T-helper 2 cell (primary cell): ENCODE measurements at places on chromosomes 7 and 10.
A peak's percentile ranks its signal among the peaks of the same experiment; 100 is the strongest.

DNA sequence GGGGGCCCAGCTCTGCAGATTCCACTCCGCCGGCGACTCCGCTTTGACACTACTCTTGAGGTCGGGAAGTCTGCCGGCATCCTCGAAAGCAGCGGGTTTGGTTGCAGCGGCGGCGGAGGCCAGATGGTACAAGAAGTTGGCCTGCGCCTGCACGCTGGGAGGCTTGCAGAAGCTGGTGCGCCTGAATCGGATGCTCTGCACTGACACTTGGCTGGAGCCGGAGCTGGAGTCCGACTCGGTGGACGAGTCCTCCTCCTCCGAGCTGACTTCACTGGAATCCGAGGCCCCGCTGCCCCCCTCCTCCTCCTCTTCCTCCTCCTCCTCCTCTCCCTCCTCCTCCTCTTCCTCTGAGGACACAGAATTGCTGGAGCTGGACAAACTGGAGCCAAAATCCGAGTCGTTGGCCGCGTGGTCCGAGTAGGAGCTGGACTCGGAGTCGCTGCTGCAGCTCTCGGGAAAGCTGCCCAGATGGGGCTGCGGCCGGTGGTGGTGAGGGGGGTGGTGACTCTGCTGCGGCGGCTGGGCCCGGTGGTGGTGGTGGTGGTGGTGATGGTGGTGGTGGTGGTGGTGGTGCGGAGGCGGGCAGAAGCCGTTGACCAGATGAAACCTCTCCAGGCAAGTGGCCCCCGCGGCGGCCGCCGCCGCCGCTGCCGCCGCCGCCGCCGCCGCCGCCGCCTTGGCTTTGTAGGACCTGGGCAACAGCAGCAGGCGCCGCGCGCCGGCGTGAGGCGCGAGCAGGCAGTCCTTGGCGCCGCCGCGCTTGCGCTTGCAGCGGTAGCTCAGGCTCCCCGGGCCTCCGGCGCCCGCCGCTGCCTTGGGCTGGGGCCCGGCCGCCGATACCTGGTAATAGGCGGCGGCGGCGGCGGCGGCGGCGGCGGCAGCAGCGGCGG is 9.0 kb downstream of the SKIDA1 start:
- DNase-seq, result peak; percentile 24

DNA sequence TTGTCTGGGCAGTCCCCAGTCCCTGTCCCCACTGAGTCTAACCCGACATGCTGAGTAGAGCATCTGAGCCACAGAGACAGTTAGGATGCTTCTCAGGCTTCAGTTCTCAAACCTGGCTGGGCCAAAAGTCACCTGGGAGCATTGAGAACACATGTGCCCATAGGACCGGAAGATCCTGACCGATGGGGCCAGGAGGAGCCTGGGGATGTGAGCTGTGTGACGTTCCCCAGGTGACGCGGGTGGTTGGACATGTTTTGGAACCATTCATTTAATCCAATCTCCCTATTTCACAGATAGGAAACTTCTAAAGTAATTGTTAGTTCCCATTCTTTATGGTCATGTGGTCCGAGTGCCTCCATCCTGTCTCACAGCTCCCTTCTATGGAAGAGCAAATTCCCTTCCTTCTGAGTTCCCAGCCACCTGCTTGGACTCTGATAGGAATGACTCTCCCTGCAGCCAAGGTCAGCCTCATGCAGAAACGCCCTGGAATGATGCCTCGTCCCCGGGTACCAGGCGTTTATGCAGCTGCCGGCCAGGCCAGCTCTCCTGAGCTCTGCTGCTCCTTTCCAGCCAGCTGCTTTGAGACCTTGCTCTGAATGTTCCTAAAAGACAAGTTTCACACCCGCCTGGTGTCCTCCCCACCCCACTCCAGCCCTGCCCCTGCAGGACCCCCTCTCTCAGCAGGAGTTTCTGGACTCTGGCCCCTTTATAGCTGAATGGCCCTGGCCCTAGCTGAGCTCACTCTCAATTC is 166.5 kb upstream of the RHEB start:
- DNase-seq, result no peak

DNA sequence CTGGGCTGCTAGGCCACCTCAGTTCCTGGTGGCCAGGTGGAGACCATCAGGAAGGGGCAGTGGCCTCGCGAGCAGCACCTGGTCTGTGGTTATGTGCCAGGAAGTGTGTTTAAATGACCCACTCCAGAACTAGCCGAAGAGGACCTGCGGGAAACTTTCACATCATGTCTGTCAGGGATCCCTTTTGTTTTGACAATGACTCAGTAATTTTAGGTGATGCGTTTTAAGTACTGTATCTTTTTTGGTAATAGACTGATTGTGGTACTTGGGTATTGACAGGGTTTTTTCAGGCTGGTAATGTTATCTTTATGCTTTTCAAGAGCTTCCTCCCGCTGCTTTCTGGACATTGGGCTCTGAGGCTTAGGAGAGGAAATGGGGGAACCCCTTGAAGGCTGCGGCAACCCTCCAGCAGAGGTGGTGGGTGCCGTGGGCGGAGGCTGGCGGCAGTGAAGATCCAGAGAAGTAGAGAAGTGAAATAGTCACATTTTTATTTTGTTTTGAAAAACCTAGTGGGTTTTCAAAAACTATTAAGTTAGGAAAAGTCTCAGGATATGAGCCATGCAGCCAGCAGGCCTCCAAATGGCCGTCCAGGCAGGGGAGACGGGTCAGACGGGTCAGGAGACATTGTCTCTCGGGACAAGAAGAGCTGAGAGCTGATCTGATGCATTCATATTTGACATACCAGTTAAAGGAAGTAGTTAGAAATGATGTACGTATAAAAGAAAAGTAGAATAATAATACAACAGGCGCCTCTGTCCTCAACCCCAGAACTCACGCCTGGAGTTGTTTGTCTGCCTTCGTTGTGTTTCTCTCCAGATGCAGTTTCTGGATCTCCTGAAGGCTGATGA is 27.7 kb downstream of the PPP2R2D start:
- no peak for DNase-seq

DNA sequence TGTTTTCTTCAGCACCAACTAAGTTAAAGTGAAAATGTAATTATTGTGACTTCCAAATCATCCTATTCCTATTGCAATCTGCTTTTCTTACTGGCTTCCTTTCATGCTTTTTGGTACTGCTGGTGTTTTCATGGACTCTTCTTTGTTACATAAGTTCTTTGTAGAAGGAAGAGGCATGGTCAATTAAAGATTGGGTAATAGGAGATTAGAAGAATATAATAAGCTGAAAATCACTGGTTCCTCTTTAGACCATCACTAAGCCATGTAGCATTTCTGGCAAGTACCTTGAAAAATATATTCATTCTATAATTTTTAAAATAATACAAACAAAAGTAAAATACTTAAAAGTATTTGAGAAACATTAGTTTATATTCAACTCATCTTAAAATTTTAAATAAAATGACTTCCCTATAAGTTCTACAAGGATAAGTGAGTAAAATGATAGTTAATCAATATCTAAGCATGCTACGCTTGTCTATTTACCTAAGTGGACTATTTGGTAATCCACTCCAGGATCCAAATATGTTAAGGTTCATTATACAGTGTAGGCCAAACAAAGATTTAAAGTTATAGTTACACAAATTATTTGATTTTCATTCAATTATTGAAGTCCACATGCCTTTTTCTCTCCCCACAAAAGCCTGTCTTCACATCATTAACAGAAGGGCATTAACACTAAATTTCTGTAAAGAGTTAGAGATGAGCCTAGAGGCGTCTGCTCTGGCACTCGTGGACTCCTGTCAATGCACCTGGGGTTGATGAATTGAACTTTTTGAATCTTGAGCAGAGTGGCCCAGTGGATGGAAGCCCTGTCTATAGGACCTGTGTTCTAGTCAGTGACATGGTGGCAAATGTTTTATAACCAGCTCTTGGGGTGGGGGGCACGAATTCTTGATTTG is 408.1 kb downstream of the INHBA start:
- no peak for DNase-seq

DNA sequence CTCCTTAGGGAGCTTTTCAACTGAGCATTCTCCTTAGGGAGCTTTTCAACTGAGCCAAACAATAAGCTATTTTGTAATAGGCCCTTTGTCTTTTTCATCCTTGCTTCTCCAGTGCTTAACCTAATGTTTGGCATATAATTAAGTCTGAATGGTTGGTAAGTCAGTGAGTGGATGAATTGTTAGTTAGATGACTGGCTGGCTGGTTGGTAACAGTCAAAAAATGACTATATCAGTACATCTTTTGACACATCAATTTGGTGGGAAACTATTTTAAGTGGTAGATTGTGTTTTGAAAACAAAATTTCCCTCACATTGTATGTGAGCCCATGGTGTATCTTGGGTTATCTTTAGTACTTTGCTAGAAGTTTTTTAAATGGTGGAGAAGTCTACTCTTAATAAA is 16.4 kb downstream of the ING3 start:
- peak; percentile 60 for DNase-seq

DNA sequence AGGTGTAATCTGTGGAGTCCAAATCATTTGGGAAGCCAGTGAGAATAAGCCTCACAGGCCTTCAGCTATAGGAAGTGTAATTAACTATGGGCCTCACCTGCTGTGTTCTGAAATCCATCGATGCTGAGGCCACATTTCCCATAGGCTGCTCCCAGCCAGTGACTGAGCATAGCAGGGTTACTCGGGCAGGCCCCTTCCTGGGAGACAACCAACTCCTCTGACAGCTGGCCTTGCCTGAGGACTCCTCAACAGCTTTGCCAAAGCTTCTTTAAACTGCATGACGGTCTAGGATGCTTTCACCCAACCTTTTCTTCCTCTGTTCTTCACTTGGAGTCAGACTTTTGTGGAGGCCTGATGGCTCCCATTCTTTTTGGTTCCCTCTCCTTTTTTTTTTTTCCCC is 63.8 kb upstream of the SMNDC1 start:
- no peak for DNase-seq

DNA sequence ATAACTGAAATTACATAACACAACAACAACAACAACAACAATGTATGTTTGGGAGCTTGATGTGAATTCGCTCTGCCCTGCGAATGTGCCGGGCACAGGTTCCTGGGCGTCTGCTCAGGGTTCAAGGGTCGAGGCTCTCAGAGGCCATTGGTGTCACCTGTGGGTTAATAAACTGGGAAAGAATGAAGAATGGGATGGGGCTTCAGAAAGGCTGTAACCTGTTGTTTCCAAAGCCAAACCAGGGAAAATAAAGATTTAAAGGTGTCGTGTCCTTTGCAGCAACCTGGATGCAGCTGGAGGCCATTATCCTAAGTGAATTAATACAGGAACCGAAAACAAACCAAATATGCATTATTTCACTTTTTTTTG is 17.3 kb upstream of the KLRG2 start:
- DNase-seq, result no peak

- no peak for DNase-seq
These were observed 488.8 kb upstream of the ZMIZ1 start for GRCh38 chr10:78579995-78580394.

DNA sequence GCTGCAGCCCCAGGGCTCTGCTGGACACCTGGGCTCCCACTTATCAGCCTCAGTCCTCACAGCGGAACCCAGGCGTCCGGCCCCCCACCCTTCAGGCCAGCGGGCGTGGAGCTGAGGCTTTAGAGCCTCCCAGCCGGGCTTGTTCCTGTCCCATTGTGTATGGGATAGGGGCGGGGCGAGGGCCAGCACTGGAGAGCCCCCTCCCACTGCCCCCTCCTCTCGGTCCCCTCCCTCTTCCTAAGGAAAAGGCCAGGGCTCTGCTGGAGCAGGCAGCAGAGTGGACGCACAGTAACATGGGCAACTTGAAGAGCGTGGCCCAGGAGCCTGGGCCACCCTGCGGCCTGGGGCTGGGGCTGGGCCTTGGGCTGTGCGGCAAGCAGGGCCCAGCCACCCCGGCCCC is 2.7 kb downstream of the NOS3 start:
- DNase-seq, result no peak

GRCh38 chr10:14240253-14241189 is 90.2 kb downstream of the FRMD4A start:
- no peak for DNase-seq

GRCh38 chr10:52780391-52781155 is 8.0 kb upstream of the MBL2 start:
- DNase-seq, result no peak

GRCh38 chr10:91909117-91909677 is at the start of gene FGFBP3:
TSS of gene FGFBP3 (minus strand) at chr10:91909486. CDS start at chr10:91908969, 517 bp downstream.
- DNase-seq, result no peak

DNA sequence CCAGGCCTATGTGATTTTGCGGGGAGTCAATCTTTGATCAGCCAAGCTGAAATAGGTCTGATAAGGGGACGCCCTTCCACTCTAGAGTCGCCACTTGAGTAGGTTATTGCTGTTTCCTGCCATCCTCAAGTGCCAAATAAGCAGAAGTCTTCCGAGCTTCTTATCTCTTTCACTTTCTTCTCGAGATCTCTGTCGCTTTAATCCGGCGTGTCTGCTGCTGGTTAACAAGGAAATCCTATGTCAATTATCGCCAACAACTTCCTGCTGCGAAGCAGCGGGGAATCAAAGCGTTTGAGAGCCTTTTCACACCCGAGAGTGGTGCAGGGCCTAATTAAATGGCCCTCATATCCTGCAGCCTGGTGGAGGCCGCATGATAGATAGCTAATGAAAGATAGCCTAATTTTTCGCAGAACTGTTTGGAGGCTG is 215.9 kb downstream of the RAB11FIP2 start:
- no peak for DNase-seq

- no peak for DNase-seq
These were observed 1073.5 kb upstream of the LRRN3 start for GRCh38 chr7:110017405-110017804.

DNA sequence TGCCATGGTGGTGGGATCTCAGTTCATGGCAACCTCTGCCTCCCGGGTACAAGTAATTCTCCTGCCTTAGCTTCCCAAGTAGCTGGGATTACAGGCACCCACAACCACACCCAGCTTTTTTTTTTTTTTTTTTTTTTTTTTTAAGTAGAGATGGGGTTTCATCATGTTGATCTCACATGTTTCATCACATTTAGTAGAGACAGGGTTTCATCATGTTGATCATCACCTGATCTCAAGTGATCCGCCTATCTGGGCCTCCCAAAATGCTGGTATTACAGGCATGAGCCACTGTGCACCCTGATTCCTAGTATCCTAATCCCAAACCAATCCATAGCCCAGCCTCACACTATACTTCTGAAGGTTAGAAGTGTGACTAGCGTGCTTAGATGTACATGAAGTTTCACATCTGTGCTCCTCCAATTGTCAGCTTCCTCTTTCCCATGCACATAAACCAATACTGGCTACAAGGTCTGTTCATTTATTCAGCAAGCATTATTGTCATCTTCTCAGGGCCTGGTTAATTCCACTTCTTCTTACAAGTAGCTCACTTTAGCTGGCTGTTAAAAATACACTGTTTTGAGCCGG is 6.8 kb upstream of the NAT16 start:
- DNase-seq, result no peak

DNA sequence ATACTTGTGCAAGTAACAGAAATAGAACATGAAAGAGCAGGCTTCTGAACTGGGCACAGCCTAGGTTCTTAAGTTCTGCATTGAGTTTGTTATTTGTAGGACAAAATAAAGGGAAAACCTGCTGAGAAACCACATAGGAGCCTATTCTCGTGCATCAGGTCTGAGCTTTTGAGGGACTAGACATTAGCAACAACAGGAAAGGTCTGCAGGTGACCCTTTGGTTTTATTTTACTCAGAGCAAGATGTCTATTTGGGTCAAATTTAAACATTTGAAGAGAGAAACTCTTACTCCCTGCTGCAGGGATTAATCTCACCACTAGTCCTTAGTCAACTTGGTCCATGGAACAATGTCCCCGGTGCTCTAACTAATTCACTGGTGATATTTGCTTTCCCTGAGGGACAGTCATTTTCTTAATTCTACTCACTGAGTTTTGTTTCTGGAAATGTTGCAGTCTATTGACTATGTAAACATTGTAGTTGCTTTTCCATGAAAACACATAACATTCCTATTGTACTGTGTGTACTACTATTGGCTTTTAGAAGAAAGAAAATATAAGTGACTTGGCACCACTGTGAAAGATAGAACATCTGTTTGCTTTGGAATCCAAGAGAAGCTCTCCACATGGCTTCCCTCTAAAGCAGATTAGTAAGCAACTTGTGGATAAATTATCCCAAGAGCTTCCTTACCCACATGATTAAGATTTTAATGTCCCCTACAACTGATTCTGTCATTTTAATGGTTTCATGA is 108.2 kb downstream of the CHRM2 start:
- no peak for DNase-seq
